Activated effector memory CD4-positive, alpha-beta T cell treated with Interleukin-2 at 50 U/mL for 16 hours (primary cell): ENCODE measurements at places on chromosomes 3 and 15.

DNA sequence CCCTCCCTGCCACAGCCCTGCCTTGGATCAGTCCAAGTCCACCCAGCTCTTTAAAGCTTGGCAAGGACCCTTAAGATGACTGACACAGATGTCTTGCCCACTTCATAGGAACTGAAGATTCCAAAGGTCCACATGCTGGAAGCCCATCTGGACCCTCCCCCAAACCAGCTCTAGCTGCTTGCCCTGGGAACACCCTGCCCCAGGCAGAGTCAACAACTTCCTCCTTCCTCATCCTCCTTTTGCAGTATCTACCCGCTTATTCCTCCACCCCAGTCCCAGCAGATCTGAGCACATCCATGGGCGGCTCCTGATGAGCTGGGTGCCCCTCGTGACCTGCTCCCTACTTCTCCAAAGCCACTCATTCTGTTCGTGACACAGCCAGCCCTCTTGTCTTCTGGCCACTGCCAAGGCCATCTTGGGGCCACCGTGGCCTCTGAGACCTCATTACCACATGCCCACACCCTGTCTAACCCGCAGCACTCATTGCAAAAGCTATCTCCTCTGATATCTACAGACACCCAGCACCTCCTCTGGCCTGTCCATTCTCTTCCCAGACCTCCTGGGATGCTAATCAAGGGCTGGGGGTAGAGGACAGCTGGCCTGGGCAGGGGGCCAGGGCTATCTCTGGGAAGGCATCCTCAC, 2.0 kb upstream of the PFKFB4 start:
- DNase-seq = no peak

DNA sequence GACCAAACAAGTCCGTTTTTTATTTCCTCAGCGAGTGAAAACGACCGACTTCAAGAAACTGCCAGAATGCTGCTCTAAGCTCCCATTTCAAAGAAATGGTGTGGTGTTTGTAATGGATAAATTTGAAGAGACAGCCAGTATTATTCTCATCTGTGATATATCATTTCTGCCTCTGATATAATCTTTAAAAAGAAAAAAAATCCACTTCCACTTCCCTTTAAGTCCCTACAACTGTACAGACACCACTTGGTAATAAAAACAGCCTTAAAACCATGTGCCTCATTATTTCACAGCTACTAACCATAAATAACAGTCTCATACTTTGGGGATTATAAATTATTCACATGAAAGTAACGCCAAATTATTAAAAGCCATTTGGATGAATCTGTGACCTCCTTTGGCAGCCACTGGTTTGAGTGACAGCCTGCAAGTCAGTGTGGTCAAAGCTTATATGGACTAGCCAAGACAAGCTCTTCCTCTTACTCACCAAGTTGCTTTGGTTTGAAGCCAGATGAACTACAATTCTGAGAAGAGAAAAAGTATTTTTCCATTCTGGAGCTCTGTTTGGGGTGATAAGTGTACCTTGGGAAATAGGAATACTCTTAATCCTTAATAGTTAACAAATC, 168.0 kb downstream of the SHOX2 start:
- no peak for DNase-seq

DNA sequence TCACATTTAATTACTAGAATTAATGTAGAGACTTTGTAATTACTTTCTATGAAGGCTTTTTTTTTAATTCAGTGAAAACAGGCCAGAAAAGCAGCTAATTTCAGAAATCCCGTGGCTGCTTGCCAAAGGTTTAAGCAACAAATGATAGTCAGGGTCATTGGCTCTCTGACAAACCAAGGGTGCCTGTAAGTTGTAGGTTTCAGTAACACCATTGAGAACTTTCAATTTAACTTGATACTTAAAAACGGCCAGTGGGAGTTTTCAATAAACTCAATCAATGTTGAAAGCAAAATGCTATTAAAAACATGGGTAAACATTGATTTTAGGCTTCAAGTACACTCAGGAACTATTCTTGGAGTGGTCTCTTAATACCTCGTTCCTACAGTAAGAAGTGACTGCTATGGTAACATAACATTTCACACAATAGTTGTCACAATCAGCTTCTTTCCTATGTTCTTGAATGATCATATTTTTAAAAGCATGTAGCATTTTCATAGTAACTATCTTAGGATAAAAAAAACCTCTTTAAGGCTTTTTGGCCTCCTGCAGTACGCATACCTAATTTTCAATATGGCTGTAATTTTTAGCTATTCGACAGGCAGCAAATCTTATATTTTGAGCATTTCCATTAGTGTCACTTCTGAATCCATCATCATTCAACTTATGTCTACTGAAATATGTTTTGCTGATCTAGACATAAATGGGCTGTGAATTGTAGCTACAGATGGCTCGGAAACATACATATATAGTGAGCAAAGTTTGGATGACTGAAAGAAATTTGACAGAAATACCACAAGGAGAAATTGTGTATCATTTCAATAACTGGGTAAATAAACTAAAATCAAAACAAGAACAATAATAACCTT, 592.1 kb upstream of the GBE1 start:
- DNase-seq = no peak

- no peak for DNase-seq
Observed at GRCh38 chr3:107411056-107411455, 33.8 kb downstream of the CCDC54 start.

DNA sequence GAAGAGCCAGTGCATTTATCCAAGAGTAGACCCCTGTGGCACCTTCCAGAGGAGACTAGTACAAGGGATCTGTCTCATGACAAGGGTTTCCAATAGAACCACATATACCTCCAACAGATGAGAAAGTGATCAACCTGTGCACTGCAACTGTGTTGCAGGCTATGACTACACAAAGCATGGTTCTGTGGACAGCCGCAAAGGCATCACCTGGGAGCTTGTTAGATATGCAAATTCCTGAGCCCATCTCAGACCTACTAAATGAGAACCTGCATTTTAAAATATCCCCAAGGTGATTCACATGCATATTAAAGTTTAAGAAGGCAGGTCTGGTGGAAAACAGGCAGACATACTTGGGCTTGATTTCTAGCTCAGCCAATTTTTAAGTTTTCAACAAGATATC, 368.7 kb downstream of the FOXP1 start:
- no peak for DNase-seq

- no peak for DNase-seq
Observed at GRCh38 chr3:13539671-13540070, 9.3 kb upstream of the FBLN2 start.

GRCh38 chr3:186247821-186248814, 113.9 kb downstream of the DGKG start:
- no peak for DNase-seq

GRCh38 chr15:88178631-88179030, 77.9 kb downstream of the NTRK3 start:
- DNase-seq = no peak

GRCh38 chr15:86055688-86056087, 24.0 kb upstream of the AGBL1 start:
- no peak for DNase-seq

DNA sequence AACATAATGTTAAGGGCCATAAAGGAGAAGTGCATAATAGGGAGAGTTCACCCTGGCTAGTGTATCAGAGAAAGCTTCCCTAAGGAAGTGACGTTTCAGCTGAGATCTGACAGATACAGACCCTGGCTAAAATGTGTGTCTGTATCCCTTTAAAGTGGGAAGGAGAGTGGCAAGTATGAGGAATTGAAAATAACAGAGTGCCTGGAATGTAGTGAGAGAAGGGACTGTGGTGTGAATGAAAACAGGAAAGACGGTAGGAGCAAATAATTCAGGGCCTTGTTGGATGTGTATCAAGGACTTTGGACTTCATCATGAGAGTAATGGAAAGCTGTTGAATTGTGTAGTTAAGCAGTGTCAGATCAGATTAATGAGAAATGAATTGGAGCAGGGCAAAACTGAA, 30.5 kb downstream of the NEO1 start:
- no peak for DNase-seq

DNA sequence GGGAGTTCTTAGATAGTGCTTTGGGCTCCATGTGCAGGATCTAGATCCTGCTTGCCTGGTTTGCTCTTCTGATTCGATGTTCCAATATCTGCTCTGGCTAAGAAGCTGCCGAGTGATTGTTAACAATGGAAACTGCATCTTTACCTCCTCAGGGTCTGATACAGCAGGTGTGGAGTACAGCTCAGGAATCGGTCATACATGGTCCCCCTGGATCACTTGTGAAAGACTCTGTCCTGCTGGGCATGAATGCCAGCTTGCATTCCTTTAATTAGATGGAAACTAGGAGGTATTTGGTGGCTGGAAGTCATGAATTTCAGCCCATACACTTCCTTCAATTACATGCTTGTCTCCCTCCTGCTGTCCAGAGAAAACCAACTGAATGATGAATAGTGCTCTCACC, 95.3 kb downstream of the CHRNA7 start:
- no peak for DNase-seq

DNA sequence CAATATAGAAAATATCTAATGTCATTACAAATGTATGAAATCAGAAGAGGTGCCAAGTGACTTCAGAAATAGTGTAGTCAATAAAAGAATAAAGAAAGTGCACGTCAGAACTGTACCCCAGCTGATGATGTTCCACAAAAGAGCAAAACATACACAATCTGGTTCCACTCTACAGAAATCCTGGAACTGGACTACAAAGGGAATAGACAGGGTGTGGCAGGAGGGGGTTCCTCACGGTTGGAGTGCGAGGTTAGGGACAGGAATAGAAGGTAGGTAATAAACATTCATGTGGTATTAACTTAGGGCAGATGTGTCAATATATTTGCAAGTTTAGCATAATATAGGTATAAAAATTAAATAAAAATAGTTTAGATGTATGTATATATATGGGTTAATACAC, 103.3 kb upstream of the GOLGA6L6 start:
- DNase-seq = no peak

DNA sequence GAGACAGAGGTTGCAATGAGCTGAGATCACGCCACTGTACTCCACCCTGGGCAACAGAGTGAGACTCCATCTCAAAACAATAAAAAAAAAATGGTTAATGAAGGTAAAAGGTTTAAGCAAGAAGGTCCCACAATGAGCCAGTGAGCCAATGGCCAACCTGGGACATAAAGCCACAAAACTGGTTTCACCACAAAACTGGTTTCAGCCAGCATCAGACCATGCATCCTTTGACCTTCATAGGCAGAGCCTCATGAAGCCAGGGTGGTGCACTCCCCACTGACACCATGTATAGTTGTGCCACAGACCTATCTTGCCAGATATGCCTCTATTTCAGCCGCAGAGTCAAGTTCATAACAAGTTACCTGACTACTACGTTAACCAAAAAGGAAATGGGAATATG, 41.9 kb downstream of the SCAP start:
- no peak for DNase-seq

GRCh38 chr3:149507491-149508324, 33.2 kb downstream of the TM4SF4 start:
- DNase-seq = no peak

GRCh38 chr15:101710806-101711205, 13.5 kb downstream of the TARS3 start:
- no peak for DNase-seq

DNA sequence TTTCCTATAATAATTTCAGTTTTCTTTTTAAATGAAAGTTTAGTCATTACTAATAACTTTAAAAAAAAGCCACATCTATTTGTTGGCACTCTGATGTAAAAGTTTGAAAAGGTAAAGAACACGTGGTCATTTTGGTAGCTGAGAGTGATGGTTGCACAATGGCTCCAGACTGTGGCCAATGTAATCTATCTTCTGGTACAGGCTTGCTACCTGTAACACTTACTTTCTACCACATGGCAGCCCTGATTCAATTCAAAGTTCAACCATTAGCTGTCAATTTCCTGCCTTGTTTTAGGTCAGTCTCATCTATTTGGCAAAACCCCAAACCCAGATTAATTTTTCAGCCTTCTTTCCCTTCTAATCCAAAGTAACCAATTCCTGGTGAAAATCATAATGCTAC, 126.1 kb downstream of the TUSC7 start:
- DNase-seq = no peak

DNA sequence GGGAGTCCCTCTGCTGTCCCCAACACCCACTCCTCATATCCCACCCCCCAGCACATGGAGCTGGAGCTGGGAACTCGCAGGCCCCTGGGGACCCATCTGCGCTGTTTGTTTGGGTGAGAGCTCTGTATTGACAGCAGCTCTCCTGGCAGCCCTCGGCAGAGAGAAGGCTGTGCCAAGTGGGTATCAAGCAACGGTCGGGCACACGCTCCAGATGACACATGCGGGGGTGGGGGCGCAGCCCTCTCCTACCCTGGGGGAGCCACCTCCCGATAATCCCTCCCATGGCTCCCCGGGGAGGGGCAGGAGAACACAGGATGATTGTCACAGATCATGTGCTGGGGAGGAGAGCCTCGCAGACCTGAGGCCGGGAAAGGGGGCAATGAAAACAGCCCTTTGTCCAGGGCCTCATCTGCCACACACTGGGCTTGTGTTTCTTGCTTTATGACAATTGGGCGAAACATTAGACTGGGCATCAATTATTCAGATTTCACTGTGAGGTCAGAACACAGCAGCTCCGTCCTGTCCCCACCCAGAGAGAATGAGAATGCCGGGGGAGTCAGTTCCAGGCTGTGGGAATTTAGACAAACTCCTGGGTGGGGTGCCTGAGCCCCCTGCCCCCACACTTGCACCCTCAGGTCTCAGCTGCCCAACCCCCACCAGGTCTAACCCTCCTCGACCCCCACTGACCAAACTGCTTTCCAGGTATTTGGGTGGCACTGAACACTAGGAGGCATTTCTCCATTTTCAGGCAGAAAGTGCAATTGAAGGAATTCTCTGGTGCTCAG, 46.4 kb upstream of the KLF13 start:
- DNase-seq = no peak

DNA sequence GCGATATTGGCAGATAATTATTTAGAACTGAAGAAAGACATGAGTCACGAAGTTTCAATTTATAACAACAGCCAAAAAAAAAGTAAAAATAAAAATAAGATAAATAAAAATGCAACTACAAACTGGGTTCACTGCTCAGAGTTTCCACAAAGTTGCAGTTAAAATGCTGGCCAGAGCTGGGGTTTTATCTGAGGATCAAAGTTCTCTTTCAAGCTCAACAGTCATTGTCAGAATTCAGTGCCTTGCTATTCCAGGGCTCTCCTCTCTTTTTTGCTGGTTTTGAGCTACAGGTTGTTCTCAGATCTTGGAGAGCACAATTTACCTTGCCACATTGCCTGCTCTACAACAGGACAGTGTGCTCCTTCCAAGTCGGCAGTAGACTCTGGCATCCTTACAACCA, 60.1 kb downstream of the PYDC2 start:
- DNase-seq = no peak

GRCh38 chr3:73326396-73326795, 264.9 kb downstream of the EBLN2 start:
- no peak for DNase-seq

DNA sequence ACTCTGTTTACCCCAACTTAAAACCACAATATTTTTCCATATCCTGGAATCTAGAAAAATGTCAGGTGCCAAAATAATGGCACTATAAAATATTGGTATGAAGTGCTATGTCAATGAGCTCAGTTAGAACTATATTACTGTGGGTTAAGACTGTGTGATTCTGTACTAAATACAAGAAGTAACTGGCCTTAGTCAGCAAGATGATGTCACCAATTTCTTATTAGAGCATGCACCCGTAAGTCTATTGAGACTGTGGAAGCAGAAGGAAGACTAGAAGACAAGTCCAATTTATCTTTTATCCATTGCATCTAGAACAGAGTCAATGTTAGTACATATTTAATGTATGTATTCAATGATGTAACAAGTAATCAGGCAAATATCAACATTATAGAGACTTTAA, 25.0 kb downstream of the LRRC58 start:
- no peak for DNase-seq
